ENCODE measurements at places on chromosomes 6 and 20.

- DNase-seq, result no peak
Observed at GRCh38 chr6:150981095-150981494, 115.6 kb downstream of the MTHFD1L start.

- DNase-seq, result no peak
Observed at GRCh38 chr6:19603721-19604120, 233.4 kb upstream of the ID4 start.

DNA sequence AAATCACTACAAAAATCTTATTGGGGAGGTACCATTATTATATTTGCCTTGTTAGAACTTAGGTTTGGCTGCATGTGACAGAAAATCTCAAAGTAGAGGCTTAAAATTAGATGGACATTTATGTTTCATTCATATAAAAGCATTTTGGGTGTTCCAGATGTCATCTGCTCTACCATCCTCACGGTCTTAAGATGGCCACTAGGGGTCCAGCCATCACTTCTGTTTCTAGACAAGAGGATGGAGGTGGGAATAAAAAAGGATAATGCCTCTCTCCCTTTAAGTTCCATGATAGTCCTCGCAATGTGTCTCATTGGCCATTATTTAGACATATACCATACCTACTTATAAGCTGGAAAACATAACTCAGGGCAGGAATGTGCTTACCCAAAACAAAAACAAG, 929.5 kb downstream of the KIF16B start:
- DNase-seq, result no peak

- DNase-seq, result no peak
Observed at GRCh38 chr6:77857421-77857820, 204.6 kb downstream of the MEI4 start.

- DNase-seq, result no peak
Observed at GRCh38 chr20:5871459-5872410, 78.6 kb downstream of the TRMT6 start.

GRCh38 chr20:6169251-6169650, 46.4 kb upstream of the FERMT1 start:
- DNase-seq, result no peak

DNA sequence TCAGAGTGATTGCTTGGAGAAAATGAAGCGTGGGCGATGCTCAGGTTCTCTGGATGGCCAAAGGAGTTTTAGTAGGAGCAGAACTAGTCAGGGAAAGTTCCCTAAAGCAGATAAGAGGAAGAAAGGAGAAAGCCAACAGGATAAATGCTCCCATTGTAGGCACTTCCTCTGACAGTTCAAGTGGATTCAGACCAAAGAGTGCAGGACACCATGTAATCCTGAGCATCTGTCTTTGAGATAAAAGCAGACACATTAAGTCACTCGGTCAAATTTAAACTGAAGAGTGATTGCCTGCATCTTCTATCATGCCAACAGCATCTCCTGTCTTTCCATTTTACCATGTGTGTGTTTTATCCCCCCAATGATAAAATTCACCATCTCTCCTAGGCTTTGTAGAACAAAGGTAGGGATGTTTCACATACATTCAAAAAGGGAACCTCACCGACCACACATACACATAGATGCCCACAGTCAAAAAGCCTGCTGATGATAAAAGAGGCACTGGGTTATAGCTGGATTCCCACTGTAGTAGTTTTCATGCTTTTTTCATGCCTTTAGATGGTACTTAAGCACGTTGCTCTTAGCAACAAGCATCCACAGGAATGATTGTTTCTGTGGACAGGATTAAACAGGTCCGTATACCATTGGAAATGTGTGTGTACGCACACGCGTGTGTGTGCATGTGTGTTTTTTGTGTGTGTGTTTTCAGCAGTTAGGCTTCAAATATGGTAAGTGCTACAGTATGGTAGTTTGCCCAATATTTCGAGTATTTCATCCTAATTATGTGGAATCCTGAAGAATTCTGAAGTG, 7.0 kb downstream of the GRIK2 start:
- DNase-seq, result no peak

GRCh38 chr6:47335466-47335865, 25.8 kb upstream of the TNFRSF21 start:
- DNase-seq, result no peak

DNA sequence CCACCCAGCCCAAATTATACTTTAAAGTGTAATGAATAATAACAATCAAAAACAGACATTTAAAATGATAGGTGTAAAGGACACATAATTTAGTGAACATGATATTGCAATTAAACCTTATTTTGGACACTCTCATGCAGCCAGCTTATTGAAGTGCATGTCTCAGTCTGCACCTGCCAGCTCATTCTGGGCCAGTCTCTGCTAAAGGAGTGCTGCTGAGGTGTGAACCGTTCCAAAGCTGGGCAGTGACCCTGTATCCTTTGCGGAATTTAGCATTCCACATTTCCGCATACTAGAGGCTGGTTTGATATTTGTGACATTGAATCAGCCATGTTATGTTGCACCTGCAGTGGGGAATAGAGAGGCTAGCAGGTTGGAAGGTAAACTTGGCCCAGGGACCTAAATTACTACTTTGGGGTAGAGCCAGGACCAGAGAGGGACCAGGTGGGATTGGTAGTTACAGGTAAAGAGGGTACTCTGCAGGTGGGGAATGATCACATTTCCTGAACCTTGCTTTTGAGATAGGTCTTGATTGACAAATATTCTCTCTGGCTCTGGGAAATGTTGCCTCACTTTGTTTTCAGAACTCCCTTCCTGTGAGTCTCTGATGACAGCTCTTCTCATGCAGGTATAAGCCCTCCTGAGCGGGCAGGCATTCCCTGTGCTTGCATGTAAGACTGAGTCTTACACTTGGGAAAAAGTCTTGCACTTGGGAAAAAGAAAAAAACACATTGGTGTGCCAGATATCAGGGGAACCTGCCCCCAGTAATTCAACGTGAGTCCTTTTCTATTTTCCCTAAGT, 26.2 kb downstream of the TULP4 start:
- DNase-seq, result no peak

- no peak for DNase-seq
Observed at GRCh38 chr20:50409495-50409894, 100.7 kb upstream of the PTPN1 start.

- no peak for DNase-seq
Observed at GRCh38 chr20:44253528-44253927, 6.4 kb downstream of the GDAP1L1 start.

GRCh38 chr6:36362551-36363370, 24.7 kb downstream of the ETV7 start:
- DNase-seq, result no peak

DNA sequence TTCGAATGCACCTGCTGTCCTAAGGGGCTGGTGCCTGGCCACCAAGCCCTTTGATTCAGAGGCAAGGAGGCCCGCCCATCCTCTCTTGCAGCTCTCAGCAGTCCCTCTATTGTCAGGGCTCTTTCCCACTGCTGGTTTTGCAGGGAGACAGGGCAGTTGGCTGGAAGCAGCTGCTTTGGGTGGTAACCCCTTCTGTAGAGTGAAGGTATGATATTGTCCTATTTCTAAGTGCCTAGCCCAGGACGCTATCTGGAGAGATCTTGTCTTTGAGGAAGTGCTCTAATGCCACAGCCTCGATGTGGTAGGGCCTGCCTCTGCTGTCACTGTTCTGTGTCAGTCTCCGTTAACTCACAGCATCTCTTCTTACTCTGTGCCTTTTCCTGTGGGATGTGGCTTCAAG, 5.6 kb downstream of the PLCG1 start:
- DNase-seq, result peak; percentile 53

GRCh38 chr6:163414946-163415619, 565 bp downstream of the QKI start:
- peak; percentile 35 for DNase-seq

GRCh38 chr6:24610672-24611071, 35.3 kb downstream of the KIAA0319 start:
- DNase-seq, result no peak

DNA sequence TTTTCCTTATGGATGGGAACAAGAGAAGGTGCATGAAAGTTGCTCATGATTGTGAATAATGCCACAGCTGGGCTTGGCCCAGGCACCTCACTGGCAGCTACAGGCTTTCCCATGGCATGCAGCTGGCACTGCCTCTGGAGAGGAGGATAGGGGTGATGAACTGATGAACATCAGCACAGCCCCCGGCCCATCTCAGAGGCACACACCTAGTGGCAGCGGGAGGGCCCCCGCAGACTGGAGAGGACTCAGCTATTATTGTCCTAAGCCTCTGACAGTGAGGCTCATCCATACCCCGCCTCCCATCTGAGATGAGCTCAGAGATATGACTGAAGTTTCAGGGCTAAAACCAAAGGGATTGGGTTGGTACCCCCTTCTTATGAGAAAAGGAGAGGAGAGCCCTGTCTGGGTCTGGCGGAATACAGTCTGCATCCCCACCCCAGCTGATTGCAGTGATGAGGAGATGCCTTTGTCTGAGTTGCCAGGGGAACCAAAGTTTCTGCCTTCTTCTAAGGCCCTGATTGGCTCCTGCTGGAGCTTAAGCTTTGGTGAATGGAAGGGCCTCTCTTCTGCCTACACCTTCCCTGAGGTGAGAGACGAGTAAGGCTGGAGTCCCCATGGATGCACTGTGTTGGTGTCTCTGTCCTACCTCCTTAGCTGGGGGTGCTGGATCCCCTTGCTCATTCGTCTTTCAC, 27.6 kb upstream of the EPB41L1 start:
- no peak for DNase-seq

- DNase-seq, result no peak
Observed at GRCh38 chr6:137342607-137343190, 123.5 kb upstream of the IFNGR1 start.

- no peak for DNase-seq
Observed at GRCh38 chr6:79985128-79985527, 19.3 kb upstream of the TTK start.

DNA sequence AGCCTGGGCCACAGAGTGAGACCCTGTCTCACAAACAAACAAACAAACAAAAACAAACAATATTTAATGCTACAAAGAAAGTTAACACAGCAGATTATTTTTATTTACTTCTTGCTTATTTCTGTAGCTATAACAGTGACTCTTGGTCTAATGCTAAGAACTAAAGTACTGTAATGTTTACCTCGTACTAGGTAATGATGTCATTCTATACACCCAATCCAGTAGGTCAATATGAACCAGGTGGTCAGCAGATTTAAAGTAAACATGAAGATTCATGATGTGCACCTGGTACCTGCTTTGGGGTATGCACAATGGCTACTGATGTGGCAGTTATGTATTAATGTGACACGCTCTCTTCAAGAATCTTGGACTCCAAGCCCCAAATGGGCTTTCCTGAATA, 36.6 kb upstream of the CARMIL1 start:
- no peak for DNase-seq

DNA sequence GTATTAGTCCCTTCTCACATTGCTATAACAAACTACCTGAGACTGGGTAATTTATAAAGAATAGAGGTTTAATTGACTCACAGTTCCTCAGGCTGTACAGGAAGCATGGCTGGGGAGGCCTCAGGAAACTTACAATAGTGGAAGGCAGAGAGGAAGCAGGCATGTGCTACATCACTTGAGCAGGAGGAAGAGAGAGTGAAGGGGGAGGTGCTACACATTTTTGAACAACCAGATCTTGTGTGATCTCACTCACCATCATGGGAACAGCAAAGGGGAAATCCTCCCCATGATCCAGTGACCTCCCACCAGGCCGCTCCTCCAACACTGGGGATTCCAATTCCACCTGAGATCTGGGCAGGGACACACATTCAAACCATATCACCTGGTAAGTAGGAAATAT, 630.6 kb downstream of the QKI start:
- DNase-seq, result no peak

DNA sequence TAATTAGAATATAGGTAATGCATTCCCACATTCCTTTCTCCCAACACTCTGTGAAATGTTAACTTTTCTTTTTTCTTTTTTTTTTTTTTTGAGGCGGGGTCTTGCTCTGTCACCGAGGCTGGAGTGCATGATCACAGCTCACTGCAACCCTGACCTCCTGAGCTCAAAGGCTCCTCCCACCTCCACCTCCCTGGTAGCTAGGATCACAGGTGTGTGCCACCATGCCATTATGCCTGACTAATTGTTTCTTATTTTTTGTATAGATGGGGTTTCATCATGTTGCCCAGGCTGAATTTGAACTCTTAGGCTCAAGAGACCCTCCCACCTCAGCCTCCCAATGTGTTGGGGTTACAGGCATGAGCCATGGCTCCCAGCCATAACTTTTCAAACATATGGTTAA, 135.7 kb upstream of the SHLD1 start:
- no peak for DNase-seq

DNA sequence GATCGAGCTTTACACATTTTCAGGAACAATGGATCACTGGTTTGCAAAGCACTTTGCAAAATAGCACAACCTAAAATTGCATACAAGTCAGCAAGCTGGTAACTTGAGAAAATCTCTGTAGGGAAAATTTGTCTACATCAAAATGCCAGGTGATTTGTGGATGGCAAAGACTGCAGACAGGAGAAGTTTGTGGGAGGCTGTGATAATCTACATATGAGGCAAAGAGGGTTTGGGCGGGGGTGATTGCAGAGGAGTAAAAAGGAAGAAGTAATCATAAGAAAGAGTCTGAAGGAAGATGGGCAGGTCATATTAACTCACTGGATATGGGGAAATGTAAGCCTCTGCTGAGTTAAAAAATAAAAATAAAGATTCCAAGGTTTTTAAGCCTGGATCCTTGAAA, 166.3 kb upstream of the STXBP5 start:
- no peak for DNase-seq

GRCh38 chr6:46998436-46999017, 43.6 kb downstream of the ADGRF1 start:
- no peak for DNase-seq

DNA sequence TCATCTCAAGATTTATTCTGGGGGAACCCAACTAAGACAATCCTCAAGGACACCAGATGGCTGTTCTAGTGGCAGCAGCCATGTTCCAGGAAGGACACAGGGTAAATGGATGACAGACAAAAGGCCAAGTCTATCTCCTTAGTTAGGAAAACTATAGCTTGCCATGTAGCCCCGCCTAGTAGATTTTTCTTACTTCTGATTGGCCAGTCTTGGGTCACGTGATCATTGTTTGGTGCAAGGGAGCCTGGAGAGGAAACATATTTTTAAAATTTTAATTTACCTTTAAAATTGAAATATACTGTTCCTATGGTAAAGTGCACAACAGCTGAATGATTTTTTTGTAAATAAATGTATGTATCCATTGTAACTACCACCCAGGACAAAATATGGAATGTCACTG, 4.4 kb upstream of the KCNS1 start:
- no peak for DNase-seq

DNA sequence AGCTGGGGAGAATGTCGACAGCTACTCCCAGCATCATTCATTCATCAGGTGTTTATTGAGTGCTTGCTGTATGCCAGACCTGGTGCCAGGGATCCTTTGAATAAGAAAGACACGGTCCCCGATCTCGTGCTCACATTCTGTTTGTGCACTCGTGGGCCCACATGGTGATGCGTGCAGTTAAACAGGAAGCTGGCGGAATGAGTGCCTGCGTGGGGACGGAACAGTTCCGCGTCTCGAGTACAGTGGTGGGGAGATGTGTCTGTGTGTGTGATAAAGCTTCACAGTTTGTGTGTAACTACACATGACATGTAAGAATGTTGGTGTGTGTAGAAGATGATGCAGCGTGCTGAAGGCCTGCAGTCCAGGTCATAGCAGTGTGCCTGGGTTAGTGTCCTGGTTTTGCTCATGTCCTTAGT, 6.5 kb downstream of the RBM38 start:
- peak; percentile 81 for DNase-seq

- DNase-seq, result no peak
Observed at GRCh38 chr6:11828262-11828870, 49.8 kb upstream of the ADTRP start.

GRCh38 chr6:79719248-79719960, 88.3 kb downstream of the SH3BGRL2 start:
- DNase-seq, result no peak

Data from naive thymus-derived CD8-positive, alpha-beta T cell (primary cell).